Activated naive CD8-positive, alpha-beta T cell treated with anti-CD3 and anti-CD28 coated beads, Interleukin-2, amount 50 U/mL, for 24 hours (primary cell): ENCODE measurements at places on chromosomes 12 and 14.

DNA sequence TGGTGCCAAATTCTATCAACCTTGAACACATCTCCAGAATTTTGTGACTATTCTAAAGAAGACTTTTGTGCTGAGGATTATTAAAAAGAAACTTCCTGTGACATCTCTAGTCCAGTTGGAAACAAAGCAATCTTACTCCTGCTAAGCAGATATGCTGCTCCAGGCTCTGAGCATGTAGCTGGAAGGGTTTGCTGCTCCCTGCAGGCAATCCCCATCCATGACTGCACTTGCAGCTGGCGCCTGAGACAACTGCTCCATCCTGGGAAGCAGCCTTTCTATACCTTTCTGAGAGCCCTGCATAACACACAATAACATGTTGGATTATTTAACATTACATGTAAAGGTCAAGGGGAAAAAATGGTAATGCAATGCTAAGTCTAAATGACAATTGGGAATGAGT lies 105.1 kb downstream of the NDUFA12 start:
- H3K36me3 ChIP-seq = no peaks in the 10 kb centered on the region
- no peak for DNase-seq
- H3K27me3 ChIP-seq = peaks cover 2% of the 10 kb centered on the region
- H3K27ac ChIP-seq = no peak overlapping the region
- no peaks in the 10 kb centered on the region for H3K4me1 ChIP-seq
- H3K4me3 ChIP-seq = no peak overlapping the region

- no peak overlapping the region for H3K27ac ChIP-seq
- no peaks in the 10 kb centered on the region for H3K4me1 ChIP-seq
- DNase-seq = no peak
- no peaks in the 10 kb centered on the region for H3K36me3 ChIP-seq
- H3K4me3 ChIP-seq = no peak overlapping the region
- peaks cover 3% of the 10 kb centered on the region for H3K27me3 ChIP-seq
These were observed 75.6 kb upstream of the RASSF3 start for GRCh38 chr12:64534672-64535199.

GRCh38 chr14:75267141-75267721 lies 11.4 kb upstream of the FOS start:
- peaks cover 17% of the 10 kb centered on the region for H3K4me1 ChIP-seq
- no peak overlapping the region for H3K4me3 ChIP-seq
- no peak for DNase-seq
- no peaks in the 10 kb centered on the region for H3K36me3 ChIP-seq
- H3K27ac ChIP-seq = no peak overlapping the region
- H3K27me3 ChIP-seq = peaks cover 6% of the 10 kb centered on the region

DNA sequence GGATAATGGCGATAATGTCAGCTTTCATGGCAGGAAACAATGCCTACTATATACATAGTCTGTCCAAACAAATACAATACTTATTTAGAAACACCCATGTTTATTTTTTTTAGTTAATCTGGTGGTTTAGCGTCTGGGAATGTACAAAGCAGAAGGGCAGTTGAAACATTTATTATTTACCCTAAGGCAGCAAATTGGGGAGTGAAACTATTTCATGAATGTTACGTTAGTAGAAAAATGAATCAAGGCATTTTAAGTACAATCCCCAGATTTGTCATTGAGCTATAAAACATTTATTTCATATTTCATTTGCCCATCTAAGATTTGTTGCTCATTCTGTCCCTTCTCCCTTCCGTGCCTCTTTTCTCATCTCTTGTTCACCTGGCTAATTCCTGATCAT lies 87.1 kb upstream of the ATF1 start:
- no peak overlapping the region for H3K27ac ChIP-seq
- no peak overlapping the region for H3K4me3 ChIP-seq
- no peak for DNase-seq
- H3K27me3 ChIP-seq = no peaks in the 10 kb centered on the region
- no peaks in the 10 kb centered on the region for H3K4me1 ChIP-seq
- peaks cover 12% of the 10 kb centered on the region for H3K36me3 ChIP-seq

- no peaks in the 10 kb centered on the region for H3K36me3 ChIP-seq
- H3K27ac ChIP-seq = no peak overlapping the region
- H3K27me3 ChIP-seq = peaks cover 1% of the 10 kb centered on the region
- DNase-seq = no peak
These were observed 68.5 kb downstream of the SLC6A12 start for GRCh38 chr12:145369-145960.

- no peak overlapping the region for H3K4me3 ChIP-seq
- no peaks in the 10 kb centered on the region for H3K4me1 ChIP-seq
- H3K27ac ChIP-seq = no peak overlapping the region
- no peak for DNase-seq
- H3K36me3 ChIP-seq = no peaks in the 10 kb centered on the region
These were observed 297.1 kb downstream of the KSR2 start for GRCh38 chr12:117671734-117672133.

DNA sequence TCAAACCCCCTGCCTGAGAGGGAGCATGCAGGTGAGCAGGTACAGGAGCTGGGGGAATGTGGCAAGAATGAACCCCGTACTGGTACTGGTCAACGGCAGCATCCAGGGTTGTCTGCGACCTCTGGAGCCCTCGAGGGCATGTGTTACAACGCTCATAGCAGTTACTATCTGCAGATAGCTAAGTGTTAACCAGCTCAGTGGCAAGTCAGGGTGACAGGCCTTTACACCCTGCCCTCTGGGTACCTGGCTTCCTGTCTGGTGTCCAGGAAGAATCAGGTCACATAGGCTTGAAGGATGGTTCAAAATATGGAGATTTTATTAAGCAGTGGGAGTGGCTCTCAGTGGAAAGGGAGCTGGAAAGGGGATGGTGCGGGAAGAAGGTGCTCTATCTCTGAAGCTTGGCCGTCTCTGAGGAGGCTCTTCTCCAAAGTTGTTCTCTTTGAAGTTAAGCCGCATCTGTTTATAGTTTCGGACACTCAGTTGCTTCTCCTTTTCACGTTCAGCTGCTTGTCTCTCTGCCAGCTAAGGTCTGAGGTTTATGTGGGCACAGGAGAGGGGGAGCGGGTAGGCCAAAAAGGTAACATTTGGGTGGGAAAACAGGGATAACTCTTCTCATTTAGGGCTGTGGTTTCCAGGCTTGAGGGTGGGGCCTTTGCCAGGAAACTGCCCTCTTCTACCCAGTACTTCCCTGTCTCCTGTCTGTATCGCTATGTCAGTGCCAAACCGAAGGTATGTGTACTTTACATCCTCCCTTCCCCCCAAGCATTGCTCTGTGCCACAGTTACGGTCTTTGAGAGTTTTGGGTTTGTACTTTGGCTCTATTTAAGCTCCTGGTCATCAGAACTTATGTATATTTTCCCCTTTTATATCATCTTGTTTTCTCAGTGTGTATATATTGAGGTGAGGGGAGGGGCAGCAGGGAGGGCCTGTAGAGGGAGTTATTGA lies 305.8 kb downstream of the RGS6 start:
- H3K27me3 ChIP-seq = no peaks in the 10 kb centered on the region
- DNase-seq = no peak
- H3K4me1 ChIP-seq = no peaks in the 10 kb centered on the region
- H3K27ac ChIP-seq = no peak overlapping the region
- H3K4me3 ChIP-seq = no peak overlapping the region

DNA sequence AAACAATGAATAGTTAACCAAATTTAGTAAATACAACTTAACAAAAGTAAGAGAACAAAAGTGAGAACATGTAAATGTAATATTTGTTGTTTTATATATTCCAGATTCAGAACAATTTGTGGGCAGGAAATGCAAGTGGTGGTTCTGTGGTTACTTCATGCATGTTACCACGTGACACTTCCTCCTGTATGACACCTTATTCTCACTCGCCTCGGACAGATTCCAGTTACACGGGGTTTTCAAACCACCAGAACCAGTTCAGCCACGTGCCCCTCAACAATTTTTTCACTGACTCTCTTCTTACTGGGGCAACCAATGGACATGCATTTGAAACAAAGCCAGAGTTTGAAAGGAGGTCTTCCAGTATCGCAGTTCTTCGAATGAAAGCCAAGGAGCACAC lies 21.0 kb downstream of the ALX1 start:
- H3K27ac ChIP-seq = no peak overlapping the region
- no peaks in the 10 kb centered on the region for H3K4me1 ChIP-seq
- no peaks in the 10 kb centered on the region for H3K27me3 ChIP-seq
- no peak for DNase-seq

GRCh38 chr12:118498171-118498570 lies 121.8 kb downstream of the SUDS3 start:
- H3K27ac ChIP-seq = no peak overlapping the region
- no peak overlapping the region for H3K4me3 ChIP-seq
- DNase-seq = no peak
- no peaks in the 10 kb centered on the region for H3K4me1 ChIP-seq

DNA sequence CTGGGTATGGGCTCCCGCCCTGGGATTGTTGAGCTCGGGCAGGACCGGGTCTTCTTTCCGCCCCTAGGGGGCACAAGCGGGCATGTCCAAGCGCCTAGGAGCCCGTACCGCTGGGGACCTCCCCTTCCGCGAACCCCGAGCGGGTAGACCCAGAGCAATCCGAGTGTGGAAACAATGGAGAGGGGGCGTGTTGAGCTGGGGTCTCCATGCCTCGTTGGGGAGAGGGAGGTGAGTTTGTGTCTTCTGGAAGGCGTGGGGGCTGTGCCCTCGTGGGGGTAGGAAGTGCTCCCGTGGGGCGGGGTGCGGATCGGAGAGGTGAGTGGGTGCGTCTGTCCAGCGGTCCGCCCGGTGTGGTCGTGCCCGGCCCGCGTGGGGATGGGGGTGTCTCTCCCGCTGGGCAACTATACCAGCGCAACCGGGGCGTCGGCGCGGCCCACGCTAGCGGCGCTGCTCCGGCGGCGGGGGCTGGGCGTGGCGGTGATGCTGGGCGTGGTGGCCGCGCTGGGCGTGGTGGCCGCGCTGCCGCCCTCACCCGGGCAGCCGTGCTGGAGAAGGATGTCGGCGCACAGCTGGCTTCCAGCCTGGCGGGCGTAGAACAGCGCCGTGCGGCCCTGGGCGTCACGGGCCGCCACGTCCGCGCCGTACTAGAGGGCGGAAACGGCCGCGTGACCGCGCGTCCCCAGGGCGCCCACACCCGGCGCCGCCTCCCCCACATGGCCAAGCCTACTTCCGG lies 12.2 kb downstream of the AGAP2 start:
- H3K4me3 ChIP-seq = no peak overlapping the region
- DNase-seq = peak; percentile 35
- H3K27me3 ChIP-seq = no peaks in the 10 kb centered on the region
- H3K36me3 ChIP-seq = peaks cover 15% of the 10 kb centered on the region

DNA sequence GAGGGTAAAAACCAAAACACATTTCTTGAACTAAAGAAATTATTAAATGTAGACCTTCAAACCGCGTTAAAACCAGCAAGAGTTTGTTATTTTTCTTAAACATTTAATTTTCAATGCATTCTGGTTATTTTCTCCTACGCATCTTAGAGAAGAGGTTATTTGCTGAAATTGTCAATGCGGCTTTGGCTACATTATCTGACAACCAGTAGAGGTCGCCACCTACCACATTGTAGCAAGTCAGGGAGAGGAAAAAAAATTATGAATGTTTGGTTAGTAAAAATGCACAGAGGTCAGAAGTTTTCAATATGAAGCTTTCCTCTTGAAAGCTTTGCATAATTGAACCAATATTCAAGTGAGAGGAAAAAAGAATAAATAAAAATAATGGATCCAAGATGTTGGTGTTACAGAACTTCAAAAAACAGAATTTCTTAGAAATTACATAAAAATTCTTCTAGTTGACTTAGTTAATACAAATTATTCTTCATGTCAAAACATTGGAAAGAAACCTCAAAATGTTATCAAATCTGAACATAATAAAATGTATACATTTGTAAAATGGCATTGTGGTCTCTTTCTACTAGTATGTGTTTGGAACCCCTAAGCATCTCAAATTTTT lies 159.4 kb upstream of the TMTC2 start:
- no peaks in the 10 kb centered on the region for H3K4me1 ChIP-seq
- H3K27ac ChIP-seq = no peak overlapping the region

DNA sequence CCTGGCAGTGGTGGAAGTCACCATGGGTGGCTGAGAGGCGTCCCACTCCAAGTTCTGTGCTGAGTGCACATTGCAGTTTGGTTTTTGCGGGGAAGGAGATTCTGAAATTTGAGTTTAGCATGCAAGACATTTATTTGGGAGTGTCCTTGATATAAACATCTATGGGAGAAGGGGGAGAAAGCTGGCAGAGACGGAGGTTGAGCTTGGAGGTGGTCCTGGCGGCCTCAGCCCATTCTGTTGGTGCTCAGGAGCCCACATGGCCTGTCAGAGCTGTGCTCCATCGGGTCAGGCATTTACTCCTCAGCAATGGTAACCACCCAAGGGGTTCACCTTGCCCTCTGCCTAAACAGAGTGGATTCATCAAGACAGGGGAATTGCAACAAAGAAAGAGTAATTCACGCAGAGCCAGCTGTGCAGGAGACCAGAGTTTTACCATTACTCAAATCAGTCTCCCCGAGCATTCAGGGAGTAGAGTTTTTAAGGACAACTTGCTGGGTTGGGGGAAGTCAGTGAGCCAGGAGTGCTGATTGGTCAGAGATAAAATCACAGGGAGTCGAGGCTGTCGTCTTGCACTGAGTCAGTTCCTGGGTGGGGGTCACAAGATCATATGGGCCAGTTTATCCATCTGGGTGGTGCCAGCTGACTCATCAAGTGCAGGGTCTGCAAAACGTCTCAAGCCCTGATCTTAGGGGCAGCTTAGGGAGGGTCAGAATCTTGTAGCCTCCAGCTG lies 323.3 kb upstream of the TMEM132C start:
- H3K27ac ChIP-seq = no peak overlapping the region
- H3K27me3 ChIP-seq = no peaks in the 10 kb centered on the region
- H3K36me3 ChIP-seq = no peaks in the 10 kb centered on the region
- H3K4me3 ChIP-seq = no peak overlapping the region

DNA sequence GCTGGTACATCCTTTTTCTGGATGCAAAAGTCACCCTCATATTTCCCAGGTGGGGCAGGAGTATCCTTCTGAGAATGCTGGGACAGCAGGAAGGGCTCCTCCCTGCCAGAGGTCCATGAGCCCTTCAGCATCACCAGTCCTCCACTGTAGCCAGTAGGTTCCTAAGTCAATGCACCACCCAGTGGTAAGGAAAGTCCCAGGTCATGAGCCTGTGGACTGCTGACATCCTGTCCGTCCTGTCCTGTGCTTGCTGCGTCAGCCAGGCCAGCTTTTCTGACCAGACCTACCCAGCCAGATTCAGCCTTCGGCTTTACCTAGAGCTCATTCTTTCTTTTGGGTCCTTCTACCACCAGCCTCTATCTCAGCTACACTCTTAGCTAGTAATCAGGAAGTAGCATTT lies 23.0 kb upstream of the ACTN1 start:
- H3K27ac ChIP-seq = no peak overlapping the region
- H3K36me3 ChIP-seq = no peaks in the 10 kb centered on the region
- peaks cover 4% of the 10 kb centered on the region for H3K4me1 ChIP-seq
- H3K27me3 ChIP-seq = peaks cover 1% of the 10 kb centered on the region
